Amniotic epithelial cell (primary cell): ENCODE measurements at places on chromosomes 4 and X.

GRCh38 chr4:15920723-15921591 lies 17.6 kb downstream of the FGFBP1 start:
- DNase-seq: peak; percentile 95

- DNase-seq: peak; percentile 5
These were observed 30.4 kb downstream of the PGRMC1 start for GRCh38 chrX:119266364-119266995.

GRCh38 chrX:154457491-154458115 lies 478 bp upstream of the PLXNA3 start:
- DNase-seq: no peak

GRCh38 chrX:115367951-115368350 lies 78.4 kb downstream of the LUZP4 start:
- DNase-seq: peak; percentile 41
